ENCODE measurements at places on chromosomes 2 and 18.
A peak's percentile ranks its signal among the peaks of the same experiment; 100 is the strongest.

GRCh38 chr2:205650450-205650849 lies 31.9 kb upstream of the NRP2 start:
- DNase-seq = no peak

DNA sequence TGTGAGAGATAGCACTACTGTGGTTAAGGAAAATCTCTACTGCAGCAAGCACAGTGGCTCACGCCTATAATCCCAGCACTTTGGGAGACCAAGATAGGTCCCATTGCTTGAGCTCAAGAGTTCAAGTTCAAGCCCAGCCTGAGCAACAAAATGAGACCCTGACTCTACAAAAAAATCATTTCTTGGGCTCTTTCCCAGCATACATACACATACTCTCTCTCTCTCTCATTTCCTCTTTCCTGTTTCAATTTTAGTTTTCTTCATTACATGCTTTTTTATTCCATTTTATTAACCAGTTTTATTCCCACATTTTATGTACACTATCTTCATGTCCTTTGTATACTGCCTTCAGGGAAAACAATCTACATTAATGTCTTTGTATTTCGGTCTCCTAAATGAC lies 14.6 kb downstream of the WDR33 start:
- DNase-seq = no peak

DNA sequence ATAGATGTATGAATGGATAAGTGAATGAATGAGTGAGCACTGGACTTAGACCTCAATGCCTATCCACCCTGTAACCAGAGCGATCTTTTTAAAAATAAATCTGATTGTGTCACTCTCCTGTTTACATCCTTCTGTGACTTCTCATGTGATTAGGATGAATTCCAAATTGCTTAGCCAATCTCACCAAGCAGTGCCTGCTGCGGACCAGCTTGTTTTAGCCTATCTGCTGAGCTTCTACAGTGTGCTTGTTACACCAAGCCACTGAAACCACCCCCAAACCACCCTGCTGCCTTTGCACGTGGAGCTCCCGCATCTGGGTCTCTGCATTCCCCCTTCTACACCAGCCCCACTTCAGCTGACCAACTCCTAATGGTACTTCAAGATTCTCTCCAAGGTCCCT lies 265.4 kb downstream of the EN1 start:
- no peak for DNase-seq

- DNase-seq = no peak
These were observed 296.4 kb upstream of the ACVR2A start for GRCh38 chr2:147548451-147548850.

DNA sequence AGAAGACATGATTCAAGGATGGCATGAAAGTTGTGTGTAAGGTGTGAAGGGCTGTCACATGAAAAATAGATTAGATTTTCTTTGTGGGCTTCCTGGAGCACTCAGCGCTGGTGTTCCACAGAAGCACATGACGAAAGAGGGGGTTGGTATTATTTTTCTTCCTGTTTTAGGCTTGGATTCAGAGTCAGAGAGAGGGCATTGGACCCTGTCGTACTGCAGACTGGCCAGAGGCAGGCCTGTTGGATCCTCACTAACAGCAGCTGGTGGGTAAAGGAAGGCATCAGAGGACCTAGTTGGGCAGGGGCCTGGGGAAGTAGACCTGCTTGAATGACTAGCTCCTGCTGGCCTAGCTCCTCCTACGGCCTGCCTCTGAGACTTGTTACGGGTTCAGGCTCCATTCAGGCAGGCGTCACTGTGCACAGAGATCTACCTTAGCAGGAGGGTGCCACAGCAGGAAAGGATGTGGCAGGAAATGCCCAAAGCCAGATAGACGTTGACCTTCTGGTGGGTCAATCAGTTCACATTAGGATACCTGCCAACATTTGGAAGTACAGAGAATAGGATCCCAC lies 13.1 kb downstream of the CTLA4 start:
- DNase-seq = no peak

DNA sequence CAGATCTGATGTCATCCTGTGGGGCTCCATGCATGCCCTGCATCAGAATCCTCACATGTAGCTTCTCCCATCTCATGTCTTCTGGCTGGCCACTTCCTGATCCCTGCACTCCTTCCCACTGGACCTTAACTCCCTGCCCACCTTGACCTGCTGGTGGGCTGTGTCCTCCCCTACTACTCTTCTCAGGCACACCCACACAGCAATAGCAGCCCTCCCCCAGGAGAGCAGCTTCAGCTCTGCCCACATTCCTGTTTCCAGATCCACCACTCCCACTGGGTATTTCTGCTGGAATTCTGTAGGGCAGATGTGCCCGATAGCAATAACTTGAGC lies 137.0 kb upstream of the HS6ST1 start:
- no peak for DNase-seq

GRCh38 chr2:156867201-156867600 lies 390.3 kb upstream of the GALNT5 start:
- DNase-seq = no peak

GRCh38 chr18:23194155-23194996 lies 59.1 kb downstream of the CABLES1 start:
- DNase-seq = no peak

GRCh38 chr2:129480790-129481189 lies 498.7 kb upstream of the RAB6C start:
- DNase-seq = no peak

DNA sequence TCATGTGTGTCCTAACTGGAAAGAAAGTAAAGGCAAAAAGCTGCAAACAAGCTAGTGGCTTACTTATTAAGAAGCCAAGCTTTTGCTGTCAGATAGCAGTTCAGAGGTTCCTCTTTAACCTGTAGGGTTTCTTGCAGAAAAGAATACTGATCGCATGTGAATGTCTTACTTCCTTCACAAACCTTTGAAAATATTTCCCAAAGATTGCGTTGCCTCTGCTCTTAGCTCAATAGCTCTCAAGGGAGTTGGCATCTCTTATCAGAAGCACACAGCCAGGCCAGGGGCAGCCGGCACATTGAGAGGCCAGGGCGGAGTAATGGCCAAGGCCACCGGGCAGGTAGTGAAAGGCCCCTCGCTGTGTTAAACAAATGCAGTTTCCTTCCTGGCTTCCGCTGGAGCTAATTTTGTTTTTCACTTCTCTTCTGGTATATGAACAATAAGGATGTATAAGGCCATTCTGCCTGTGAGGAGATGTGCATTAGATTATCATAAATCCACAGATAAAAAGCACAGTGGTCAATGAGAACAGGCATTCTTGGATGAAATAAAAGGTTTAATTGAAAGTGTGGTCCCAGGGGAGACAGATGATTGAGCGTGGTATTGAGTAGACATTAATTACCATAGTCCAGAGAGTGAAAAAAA lies 542.4 kb upstream of the NRP2 start:
- DNase-seq = no peak

DNA sequence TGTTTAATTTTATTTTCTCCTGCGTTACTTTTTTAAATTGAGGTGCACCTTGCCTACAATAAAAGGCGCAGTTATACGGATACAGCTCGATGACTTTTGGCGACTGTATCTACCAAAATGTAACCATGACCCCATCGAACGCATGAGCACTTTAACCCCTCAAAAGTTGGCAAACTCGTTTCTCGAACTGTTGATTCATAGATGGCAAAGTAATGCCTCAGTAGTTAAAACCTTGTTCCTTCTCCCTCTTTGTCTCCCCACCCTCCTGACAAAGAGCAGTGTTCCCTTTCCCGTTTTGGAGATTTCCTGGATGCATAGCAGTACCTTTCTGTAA lies 577 bp downstream of the MOGAT1 start:
- no peak for DNase-seq

DNA sequence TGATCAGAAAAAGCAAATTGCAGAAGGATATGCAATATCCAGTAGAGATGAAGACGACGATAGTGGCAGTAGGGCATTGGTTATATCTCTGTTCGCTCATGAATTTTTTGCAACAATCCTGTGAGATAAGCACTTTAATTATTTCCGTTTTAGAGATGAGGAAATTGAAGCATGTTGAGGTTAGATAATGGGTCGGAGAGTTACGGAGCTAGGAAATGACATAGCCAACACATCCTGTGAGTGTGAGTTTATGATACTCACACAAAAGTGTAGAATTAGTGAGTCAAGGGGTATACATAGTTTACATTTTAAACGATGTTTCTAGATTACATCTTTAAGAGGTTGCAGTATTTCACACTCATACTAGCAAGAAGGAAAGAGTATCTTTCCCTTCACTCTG lies 123.1 kb upstream of the ARL4C start:
- no peak for DNase-seq

- DNase-seq = peak; percentile 73
These were observed 86.8 kb downstream of the METTL8 start for GRCh38 chr2:171346723-171347557.

DNA sequence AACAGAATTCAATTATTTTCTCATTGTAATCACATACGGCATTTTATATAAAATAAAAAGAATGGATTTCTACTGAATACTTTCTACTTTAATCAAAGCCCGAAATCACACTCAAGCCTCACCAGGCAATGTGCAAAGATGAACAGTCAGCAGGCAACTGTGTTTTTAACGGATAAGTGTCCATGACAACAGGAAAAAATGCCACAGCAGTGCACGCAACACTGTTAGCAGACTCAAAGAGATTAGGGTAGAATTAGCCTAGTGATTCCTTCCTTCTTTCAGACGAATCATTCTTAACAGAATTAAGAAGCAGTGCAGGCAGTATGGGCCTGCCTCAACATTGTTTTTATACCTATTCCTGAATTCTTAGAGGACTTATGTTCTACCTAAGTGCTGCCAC lies 135.6 kb downstream of the CDH2 start:
- DNase-seq = no peak

- DNase-seq = no peak
These were observed 263.0 kb downstream of the PTGR3 start for GRCh38 chr18:74945774-74946545.

DNA sequence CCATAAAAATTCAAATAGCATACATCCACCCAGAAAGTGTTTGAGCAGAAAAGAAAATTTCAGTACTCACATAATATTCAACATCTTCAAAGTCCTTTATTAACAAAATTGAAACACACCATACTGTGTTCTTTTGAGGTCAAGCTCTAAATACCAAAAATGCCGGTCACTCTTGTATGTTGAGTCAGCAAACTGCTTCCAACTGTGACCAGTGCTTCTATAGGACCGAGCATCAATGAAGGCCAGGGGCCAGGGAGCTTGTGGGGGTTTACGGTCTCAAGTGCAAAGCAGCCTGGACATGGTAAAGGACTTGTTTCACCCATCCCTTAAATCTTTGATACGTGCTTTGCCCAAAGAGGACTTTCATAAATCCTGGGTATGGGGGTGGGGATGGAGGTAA lies 112.7 kb upstream of the REV1 start:
- DNase-seq = no peak

DNA sequence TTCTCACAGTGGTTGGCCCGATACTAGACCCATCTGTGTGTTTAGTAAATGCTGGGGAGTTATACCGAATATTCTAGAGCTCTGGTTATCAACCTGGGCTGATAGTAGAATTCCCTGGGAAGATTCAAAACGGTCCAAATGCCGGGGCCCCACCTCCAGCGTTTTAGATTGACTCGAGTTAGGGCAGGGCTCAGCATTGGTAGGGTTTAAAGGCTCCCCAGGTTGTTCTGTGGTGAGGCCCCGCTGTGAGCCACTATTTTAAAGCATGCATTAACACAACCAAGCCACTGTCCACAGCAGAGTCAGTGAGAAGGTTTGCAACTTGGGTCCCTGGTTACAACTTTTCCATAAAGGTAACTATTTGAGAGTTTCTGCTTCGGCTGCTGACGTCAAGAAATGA lies 73.6 kb downstream of the DYSF start:
- DNase-seq = no peak

DNA sequence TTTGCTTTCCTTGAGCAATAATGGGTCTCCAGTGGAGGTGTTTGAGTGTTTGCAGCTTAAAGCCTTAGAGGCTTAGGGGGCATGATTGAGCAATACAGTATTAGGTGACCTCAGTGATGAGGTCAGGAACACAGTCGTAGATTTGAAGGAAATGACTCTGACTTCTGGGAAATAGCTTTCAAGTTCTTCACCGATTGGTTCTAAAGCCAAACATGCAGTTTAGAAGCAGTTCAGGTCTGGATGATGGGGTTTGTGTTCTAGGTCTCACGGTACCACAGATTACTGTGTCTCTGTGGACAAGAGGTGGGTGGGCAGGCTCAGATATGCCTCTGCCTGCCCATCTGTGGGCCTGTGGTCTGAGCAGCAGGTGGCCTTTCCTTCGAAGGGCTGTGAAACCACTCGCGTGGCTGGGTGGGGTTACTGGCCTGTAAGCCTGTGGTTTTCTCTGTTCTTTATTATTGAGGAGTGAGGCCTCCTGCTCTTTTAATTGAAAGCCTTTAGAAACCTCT lies 7.8 kb downstream of the MTHFD2 start:
- DNase-seq = peak; percentile 85

DNA sequence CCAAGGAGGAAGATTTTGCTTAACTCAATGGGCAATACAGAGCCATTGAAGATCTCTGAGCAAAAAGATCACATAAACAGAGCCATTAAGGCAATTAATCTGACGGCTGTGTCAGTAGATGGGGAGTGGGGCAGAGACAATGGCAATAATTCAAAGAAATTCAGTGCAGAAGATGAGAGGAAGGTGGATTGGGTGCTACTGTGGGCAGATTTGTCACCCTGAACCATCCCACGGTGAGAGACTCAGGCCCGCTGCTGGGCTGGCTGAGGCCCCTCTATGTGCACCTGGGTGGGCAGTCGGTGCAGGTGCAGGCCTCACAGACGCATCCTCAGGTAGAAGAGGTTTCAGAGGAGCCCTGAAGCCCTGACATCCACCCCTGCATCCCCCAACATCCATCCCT lies 458.6 kb downstream of the EIPR1 start:
- no peak for DNase-seq

GRCh38 chr2:69026026-69026425 lies 13.0 kb downstream of the ANTXR1 start:
- DNase-seq = peak; percentile 58

DNA sequence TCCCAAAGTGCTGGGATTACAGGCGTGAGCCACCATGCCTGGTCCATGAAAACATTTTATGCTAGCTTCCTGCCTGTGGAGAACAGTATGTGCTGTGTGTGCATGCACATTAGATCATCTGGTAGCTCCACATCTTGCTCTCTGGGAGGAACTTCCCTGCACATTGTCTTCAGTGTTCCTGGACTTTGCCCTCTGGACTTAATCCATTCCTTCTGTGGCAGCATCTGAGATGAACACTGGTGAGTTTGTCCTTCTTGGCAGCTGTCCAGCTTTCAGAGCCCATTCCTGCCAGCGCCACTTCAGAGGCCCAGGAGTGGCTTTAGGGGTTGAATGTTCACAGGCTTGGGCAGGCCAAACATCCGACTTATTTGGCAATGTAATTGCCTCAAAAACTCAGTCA lies 65.2 kb downstream of the POU3F3 start:
- DNase-seq = no peak

DNA sequence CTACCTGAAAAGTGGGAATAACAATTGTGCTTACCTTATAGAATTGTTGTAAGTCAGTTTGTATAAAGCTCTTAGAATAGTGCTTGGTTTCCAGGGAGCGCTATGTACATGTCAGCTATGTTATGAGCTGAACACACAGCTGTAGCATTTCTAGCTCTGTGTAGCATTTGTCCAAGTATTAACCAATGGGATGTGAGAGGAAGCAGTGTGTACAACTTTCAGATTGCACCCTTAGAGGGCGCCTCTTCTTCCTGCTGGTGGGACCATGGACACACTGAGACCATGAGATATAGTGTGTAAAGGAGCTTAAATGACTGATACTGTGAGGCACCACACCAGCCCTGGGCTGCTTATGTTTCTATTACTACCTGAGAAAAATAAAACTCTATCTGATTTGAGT lies 380.2 kb downstream of the LNPK start:
- no peak for DNase-seq
